ENCODE measurements at places on chromosomes 6 and 20.

DNA sequence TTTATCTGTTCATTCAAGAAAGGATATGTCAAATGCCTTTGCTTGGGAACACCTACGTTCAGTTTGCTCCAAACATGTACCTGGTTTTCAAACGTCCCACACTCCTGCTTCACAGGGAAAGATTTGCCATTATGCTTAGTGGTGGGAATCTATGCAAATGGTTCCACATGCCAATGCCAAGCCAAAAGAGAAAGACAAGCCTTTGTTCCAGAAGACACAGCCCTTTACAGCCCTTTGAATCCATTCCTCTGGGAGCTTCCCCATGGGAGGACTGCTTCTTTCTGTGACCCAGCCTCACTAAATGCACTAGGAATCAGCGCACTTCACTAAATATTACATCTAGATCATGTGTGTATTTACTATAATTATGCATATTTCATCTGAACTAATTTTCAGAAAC lies 619.5 kb downstream of the PRKN start:
- DNase-seq = no peak

- DNase-seq = no peak
These were observed 633.1 kb downstream of the CDH26 start for GRCh38 chr20:60591172-60591799.

DNA sequence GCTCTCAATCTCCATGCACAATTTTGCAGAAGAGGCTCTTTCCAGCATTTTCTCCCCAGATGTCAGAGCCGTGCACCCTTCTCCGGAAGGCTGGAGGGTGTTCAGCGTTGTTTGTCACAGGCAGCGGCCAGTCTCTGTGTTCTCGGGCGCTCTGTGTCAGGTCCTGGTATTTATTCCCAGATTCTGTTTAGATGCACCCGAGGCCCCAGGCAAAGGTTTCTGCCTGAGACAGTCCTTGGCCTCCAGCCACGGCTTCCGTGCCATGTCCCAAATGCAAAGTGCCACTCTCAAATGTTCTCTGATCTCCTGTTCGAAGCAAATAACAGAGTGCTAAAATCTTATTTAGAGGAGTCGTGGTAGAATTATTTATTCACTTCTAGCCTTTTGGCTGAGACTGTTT lies 140.3 kb upstream of the AGPAT4 start:
- no peak for DNase-seq

DNA sequence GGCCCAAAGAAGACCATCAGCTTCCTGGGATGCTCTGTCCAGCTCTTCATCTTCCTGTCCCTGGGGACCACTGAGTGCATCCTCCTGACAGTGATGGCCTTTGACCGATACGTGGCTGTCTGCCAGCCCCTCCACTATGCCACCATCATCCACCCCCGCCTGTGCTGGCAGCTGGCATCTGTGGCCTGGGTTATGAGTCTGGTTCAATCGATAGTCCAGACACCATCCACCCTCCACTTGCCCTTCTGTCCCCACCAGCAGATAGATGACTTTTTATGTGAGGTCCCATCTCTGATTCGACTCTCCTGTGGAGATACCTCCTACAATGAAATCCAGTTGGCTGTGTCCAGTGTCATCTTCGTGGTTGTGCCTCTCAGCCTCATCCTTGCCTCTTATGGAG lies 5.1 kb downstream of the OR2H1 start:
- DNase-seq = no peak

- no peak for DNase-seq
These were observed 445.2 kb upstream of the CDH4 start for GRCh38 chr20:60806824-60807223.

GRCh38 chr6:106773996-106774629 lies 144.7 kb downstream of the QRSL1 start:
- DNase-seq = no peak
